ENCODE measurements at places on chromosomes 11 and 22. TPM values are rescaled to one million over a fixed set of nuclear protein-coding genes. Genes with fewer than 3 reads are reported as not detected.

Gene MS4A12
- total RNA-seq, result not detected

Gene LINC01488
- total RNA-seq, result under 0.01 TPM

Gene FAT3
- total RNA-seq, result under 0.01 TPM

Gene C11orf87
- total RNA-seq, result not detected
